ENCODE measurements at places on chromosomes 6 and 20. TPM values are rescaled to one million over a fixed set of nuclear protein-coding genes. Genes with fewer than 3 reads are reported as not detected.

TTBK1 gene
- 1.6 TPM for total RNA-seq

RIPOR2 gene
- 3.2 TPM for total RNA-seq

TAP2 gene
- 40.4 TPM for total RNA-seq

SOBP gene
- total RNA-seq: 11.0 TPM

PDE7B gene
- total RNA-seq: 5.7 TPM

SLC35D3 gene
- total RNA-seq: not detected

OR2J3 gene
- 0.06 TPM for total RNA-seq

BTN1A1 gene
- total RNA-seq: not detected

SAPCD1 gene
- 2.7 TPM for total RNA-seq

FAM110A gene
- 16.1 TPM for total RNA-seq

SOX18 gene
- total RNA-seq: 30.1 TPM

DEF6 gene
- total RNA-seq: 19.5 TPM

RANBP9 gene
- 43.6 TPM for total RNA-seq

TSBP1 gene
- not detected for total RNA-seq

SLC17A1 gene
- total RNA-seq: 0.63 TPM

NRSN2 gene
- total RNA-seq: 30.5 TPM

RNF8 gene
- total RNA-seq: 17.7 TPM

RSPH4A gene
- total RNA-seq: 0.49 TPM

FAM83C gene
- total RNA-seq: not detected

VSX1 gene
- not detected for total RNA-seq

ZSCAN9 gene
- 10.8 TPM for total RNA-seq

PAX1 gene
- not detected for total RNA-seq

TNFRSF6B gene
- 3.2 TPM for total RNA-seq

CDH4 gene
- total RNA-seq: 3.5 TPM

CD83 gene
- 5.8 TPM for total RNA-seq

PSORS1C2 gene
- not detected for total RNA-seq

VGLL2 gene
- total RNA-seq: not detected

HTR1E gene
- 0.17 TPM for total RNA-seq

HUS1B gene
- 0.46 TPM for total RNA-seq

KCNQ2 gene
- 0.46 TPM for total RNA-seq

SGK2 gene
- 56.8 TPM for total RNA-seq

LST1 gene
- total RNA-seq: 18.4 TPM

COL21A1 gene
- total RNA-seq: 3.3 TPM

OR2H2 gene
- not detected for total RNA-seq

PI16 gene
- total RNA-seq: 16.2 TPM

RSPH3 gene
- total RNA-seq: 25.2 TPM

C6orf132 gene
- total RNA-seq: 41.2 TPM

KCNQ5 gene
- total RNA-seq: 2.3 TPM

IMPG1 gene
- total RNA-seq: not detected

PPP1R3G gene
- total RNA-seq: 2.8 TPM

DZANK1 gene
- 3.3 TPM for total RNA-seq

UTRN gene
- 107 TPM for total RNA-seq

PPP1R11 gene
- total RNA-seq: 76.9 TPM

HCRTR2 gene
- total RNA-seq: not detected

Data from mucosa of gallbladder (tissue), 1 donor.